Sigmoid colon (tissue), 7 donors: ENCODE measurements at places on chromosomes 6 and 20. TPM values are rescaled to one million over a fixed set of nuclear protein-coding genes. Genes with fewer than 3 reads are reported as not detected.

Gene OR2B6
- not detected for total RNA-seq

Gene PSMB1
- total RNA-seq: 142 TPM

Gene MYBL2
- not detected for total RNA-seq

Gene RCAN2
- total RNA-seq: 9.1 TPM

Gene ASCC3
- total RNA-seq: 22.4 TPM

Gene HLA-DPB1
- total RNA-seq: 62.4 TPM

Gene LINC00237
- not detected for total RNA-seq

Gene CD93
- total RNA-seq: 20.8 TPM

Gene LY6G6F
- not detected for total RNA-seq

Gene ACOT13
- 5.3 TPM for total RNA-seq

Gene ZC2HC1B
- total RNA-seq: not detected

GRCh38 chr20:34528921-34529297, 12.7 kb downstream of the DYNLRB1 start:
- DNase-seq: peak; percentile 78

- no peak for DNase-seq
Observed at GRCh38 chr6:127453845-127454619, 5.2 kb downstream of the KIAA0408 start.

DNA sequence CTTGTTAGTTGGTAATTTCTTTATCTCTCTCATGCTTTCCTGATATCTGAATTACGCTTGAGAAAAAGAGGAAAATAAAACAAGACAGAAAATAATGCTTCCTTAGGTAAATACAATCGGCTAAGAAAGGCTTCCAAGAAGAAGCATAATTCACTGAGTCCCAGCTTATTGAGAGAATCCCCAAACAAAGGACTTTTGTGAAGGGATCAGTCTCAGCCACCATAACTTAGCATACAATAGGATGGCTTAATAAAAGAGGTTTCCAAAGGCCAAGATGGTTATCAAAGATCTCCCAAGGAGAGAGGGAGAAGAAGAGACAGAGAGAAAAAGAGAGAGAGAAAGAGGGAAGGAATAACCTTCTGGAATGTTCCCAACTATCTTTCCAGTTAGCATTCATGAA, 46.0 kb upstream of the SALL4 start:
- no peak for DNase-seq

DNA sequence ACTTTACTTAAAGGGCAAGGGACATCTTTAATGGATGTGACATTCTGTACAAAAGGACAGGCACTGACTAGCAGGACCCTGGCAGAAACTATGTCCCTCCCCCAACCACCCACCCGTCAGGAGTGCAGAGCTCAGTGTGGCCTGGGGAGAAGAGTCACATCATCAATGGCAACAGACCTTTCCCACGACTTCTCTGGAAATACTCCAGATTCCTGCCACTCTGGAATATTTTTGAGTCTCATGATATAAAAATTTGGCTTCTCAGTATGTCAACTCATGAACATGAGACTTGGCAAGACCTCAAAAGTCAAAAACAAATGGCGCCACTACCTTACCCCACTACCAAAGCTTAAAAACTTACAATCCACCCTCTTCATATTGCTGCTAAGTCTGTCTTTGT, 118.3 kb downstream of the SLC23A2 start:
- no peak for DNase-seq

GRCh38 chr20:16241911-16242310, 331.3 kb downstream of the KIF16B start:
- DNase-seq: no peak

DNA sequence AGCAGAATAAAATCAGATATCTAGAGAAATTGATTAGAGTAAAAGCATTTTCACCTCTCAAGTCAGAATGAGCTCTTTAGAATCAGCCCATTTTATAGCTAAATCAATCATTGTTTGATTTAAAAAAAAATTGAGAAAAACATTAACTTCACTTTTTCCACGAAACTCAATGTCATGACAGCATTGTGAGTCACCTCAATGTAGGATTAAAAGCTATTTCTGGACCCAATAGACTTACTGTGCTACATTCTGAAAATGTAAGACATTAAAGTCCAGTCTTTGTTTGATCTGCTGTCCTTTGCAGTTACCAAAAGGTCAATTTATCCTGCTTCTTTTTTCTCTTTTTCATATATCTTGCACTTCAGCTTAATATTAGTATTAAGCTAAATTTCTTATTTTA, 519.4 kb upstream of the ZNF337 start:
- DNase-seq: no peak

DNA sequence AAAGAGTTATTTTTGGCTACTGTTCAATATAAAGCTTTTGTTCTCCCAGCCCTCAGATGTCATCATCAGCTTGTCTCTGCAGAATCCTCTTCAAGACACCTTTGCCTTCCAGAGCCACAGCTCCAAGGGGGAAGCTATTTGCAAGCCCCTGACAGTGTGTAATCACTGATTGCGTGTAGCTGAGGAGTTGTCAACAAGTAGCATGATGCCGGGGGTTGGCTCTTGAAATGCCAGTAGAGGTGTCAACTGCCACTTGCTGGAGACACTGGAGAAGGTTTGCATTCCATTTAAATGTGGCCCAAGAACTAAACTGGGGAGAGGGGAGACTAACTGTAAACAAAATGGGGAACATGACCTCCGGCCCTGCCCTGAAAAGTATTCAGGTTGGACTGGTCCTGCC, 44.3 kb upstream of the PDYN start:
- no peak for DNase-seq

- no peak for DNase-seq
Observed at GRCh38 chr6:5270093-5270680, 8.9 kb downstream of the FARS2 start.

GRCh38 chr6:69542494-69542893, 254.3 kb downstream of the LMBRD1 start:
- DNase-seq: no peak

GRCh38 chr6:150008588-150008987, 16.7 kb downstream of the RAET1L start:
- DNase-seq: no peak
